Right cardiac atrium (tissue), 5 donors: ENCODE measurements at places on chromosomes 16 and 17. TPM values are rescaled to one million over a fixed set of nuclear protein-coding genes. Genes with fewer than 3 reads are reported as not detected.
A peak's percentile ranks its signal among the peaks of the same experiment; 100 is the strongest.

Gene FOXJ1
- total RNA-seq: not detected

DNA sequence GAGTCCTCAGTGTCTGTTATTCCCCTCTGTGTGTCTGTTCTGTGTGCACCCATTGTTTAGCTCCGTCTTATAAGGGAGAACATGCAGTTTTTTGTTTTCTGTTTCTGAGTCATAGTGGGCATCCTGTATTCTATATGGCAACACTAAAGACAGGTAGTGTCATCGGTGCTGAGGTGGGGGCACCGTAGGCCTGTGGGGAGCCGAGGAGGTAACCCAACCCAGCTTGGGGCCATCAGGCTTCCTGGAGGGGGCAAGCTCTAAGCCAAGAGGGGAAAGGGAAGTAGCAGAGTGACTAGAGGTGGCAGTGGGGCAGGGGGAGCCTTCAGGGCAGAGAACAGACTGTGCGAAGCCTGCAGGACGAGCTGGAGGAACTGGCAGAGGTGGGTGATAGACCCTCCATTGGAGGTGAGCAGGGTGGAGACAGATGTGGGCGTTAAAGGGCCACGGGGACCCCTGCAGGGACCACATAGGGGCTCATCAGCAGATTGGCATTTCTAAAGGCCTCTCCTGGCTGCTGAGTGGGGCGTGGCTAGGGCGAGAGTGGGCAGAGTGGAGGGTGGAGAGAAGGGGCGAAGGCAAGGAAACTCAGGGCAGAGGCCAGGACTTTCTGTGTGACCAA, 36.5 kb downstream of the CPNE2 start:
- no peak for DNase-seq

Gene FNDC8
- total RNA-seq: not detected

Gene RNF43
- total RNA-seq: 8.1 TPM

Gene KRT28
- not detected for total RNA-seq

GRCh38 chr16:29710227-29711219, 31.5 kb downstream of the QPRT start:
- DNase-seq: no peak

Gene ATXN2L
- 57.8 TPM for total RNA-seq

- no peak for DNase-seq
Observed at GRCh38 chr17:34406226-34406625, 43.2 kb upstream of the CCL1 start.

DNA sequence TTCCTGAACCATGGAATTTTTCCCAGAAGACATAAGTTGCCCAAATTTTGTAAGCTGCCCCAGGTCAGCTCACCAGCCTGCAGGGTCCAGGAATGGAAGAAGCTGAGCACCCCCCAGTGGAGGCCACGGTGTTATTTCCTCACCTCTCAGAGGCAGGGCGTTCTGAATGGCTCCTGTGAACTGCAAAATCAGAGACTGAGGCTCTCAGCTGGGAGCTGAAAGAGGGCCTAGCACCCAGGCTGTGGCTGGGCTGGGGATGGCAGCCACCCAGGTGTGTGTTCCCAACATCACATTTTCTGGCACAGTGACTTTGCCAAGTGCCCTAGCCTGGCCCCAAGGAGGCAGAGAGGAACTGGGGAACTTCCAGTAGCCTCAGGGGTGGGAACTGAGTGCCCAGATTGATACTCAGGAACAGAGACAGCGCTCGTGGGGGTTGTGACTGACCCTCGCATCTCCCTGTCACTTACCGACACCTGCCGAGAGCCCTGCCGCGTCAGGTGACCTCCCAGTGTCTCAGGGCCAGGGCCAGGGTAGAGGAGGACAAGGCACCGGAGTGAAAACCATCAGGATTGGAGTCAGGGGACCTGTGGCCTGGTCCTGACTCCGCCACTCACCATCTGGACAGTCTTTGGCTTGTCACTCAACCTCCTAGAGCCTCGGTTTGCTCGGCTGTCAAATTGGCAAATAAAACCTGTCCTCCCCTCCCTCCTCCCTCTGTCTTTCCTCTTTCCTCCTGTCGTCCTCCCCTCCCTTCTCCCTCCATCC, 11.3 kb downstream of the CACNG4 start:
- DNase-seq: no peak

- DNase-seq: peak; percentile 43
Observed at GRCh38 chr17:3914312-3914670, 2.0 kb downstream of the P2RX1 start.
